CD8-positive, alpha-beta memory T cell (primary cell): ENCODE measurements at places on chromosomes 2 and 18. TPM values are rescaled to one million over a fixed set of nuclear protein-coding genes. Genes with fewer than 3 reads are reported as not detected.

The GCFC2 gene
- 30.8 TPM for total RNA-seq

The LTBP1 gene
- not detected for total RNA-seq

The CCDC142 gene
- 20.3 TPM for total RNA-seq

The SLC39A10 gene
- 23.6 TPM for total RNA-seq

The KCNG2 gene
- total RNA-seq, result not detected

The HES6 gene
- total RNA-seq, result 5.1 TPM

The SATB2 gene
- 0.09 TPM for total RNA-seq

DNA sequence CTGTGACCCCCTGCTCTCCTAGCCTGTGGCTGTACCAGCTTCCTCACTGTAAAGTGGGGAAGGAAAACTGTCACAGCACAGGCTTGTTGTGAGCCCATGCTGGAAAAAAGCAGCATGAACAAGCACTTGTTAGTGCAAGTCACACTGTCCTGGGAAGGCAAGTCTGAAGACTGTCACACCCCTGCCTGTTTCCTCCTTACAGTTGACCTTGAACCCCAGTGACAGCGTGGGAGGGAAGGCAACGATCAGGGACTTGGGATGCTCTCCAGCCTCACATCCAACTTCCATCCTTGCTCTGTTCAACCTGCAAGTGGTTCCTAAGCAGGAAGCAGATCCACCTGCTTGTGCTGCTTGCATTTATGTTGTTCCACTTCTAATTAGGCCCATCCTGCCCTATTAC, 311.3 kb upstream of the KLHL29 start:
- no peak for DNase-seq
- no peaks in the 10 kb centered on the region for H3K27me3 ChIP-seq
- no peak overlapping the region for H3K27ac ChIP-seq
- no peaks in the 10 kb centered on the region for H3K4me1 ChIP-seq
- no peaks in the 10 kb centered on the region for H3K36me3 ChIP-seq

DNA sequence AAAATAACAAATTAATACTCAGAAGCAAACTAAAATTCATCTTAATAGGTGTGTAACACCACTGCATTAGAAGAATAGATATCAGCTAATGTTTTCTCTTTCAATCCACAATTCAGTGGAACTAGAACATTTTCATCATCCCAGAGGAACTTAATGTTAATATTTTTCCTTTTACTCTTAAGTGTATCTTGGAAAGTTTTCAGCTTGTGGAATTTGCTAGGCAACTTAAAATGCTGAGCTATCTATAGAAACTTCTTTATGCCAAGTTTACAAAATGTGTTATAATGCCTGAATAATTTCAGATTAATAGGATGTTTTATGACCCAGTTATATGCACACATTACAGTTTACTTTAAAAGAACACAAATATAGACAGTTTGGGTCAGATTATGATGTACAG, 86.6 kb upstream of the FAM237A start:
- DNase-seq, result no peak
- H3K4me1 ChIP-seq, result no peaks in the 10 kb centered on the region
- no peaks in the 10 kb centered on the region for H3K27me3 ChIP-seq

DNA sequence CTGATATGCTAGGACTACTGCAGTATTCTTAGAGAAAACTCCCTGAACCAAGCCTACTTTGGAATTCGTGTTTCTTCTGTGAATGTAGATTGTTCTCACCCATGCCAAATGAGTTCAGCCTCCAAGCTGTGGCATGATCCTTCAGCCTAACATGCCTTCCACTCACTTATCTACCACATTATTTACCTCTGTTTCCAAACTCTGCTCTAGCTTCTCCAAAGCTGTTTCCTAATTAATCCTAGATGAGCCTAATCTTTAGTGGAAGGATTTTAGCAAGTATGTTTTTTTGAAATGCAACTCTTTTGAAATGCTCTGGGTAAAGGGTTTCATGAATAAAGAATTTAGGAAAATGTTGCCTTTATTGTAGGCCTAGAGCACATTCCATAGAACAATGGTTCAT, 152.9 kb upstream of the MMADHC start:
- H3K27me3 ChIP-seq, result no peaks in the 10 kb centered on the region
- no peaks in the 10 kb centered on the region for H3K36me3 ChIP-seq
- DNase-seq, result no peak
- no peak overlapping the region for H3K27ac ChIP-seq

- no peaks in the 10 kb centered on the region for H3K27me3 ChIP-seq
- H3K27ac ChIP-seq, result no peak overlapping the region
- H3K4me3 ChIP-seq, result no peak overlapping the region
- H3K36me3 ChIP-seq, result peaks cover 57% of the 10 kb centered on the region
- DNase-seq, result no peak
- no peaks in the 10 kb centered on the region for H3K4me1 ChIP-seq
Observed at GRCh38 chr18:74512321-74513053, 16.3 kb downstream of the CNDP2 start.

DNA sequence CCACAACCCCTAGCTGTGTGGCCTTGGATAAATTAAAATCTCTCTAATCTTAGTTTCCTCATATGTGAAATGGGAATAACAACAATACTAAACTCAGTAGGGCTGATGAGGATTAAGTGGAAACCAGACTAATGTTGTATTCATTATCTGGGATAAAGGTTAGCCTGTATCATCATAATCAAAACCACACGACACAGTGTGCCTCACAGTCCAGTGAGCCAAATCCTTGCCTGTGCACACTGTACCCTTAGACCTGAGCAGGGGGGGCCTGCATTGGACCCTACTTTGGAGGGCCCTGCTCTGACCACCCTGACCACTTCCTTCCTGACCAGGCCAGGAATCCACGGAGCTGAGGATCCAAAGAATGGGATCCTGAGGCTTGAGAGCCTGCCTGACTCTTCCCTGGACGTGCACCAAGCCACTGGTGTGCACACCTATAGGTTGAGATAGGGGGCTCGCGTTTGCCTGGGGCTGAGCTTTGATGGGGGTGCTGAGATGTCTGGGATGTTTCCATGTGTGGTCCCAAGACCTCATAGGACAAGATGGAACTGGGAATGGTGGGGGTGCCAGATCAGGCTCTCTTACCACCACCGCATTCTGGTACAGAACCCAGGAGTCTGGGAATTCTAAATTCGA, 69.7 kb downstream of the TGOLN2 start:
- no peaks in the 10 kb centered on the region for H3K4me1 ChIP-seq
- H3K36me3 ChIP-seq, result no peaks in the 10 kb centered on the region
- no peak for DNase-seq
- H3K4me3 ChIP-seq, result no peak overlapping the region

DNA sequence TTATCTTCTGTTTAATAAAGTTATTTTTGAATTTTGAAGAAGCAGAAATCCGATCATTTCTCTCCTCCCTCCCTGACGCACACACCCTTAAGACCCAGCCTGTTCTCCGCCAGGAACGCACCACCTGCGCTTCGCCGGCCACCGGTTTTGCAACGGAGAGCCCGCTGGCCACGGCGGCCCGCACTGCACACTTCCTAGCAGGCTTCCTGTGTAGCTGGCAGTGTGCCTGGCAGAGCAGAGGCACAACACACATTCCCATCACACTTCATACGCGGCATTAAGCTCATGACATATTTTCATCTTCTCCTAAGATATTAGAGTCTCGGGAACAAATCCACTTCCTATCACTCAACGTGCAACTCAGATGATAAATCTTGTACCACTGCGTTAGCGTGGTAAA, 148.0 kb downstream of the HDAC4 start:
- H3K4me1 ChIP-seq, result peaks cover 37% of the 10 kb centered on the region
- no peak for DNase-seq
- H3K4me3 ChIP-seq, result peak overlapping the region; percentile 25
- H3K27me3 ChIP-seq, result no peaks in the 10 kb centered on the region
- H3K27ac ChIP-seq, result no peak overlapping the region

DNA sequence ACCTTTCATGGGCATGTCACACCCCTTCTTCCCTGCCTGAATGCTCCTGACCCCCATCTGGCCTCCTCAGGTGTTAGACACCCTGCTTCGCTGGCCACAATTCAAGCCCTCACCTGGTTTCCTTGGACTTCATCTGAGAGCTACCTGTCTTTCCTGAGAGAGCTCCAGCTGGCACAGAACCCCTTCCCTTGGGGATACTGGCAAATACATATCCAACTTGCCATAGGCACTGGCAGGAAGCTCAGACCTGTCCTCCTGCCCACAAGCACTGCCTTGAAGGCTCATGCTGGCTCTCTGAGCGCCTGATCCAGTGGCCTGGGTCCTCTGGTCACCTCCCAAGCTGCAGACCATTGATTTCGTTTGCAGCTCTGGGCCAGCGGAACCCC, 74.1 kb upstream of the MAP4K3 start:
- no peaks in the 10 kb centered on the region for H3K27me3 ChIP-seq
- H3K4me3 ChIP-seq, result no peak overlapping the region
- no peaks in the 10 kb centered on the region for H3K36me3 ChIP-seq
- no peak for DNase-seq
- peak overlapping the region; percentile 76 for H3K27ac ChIP-seq

DNA sequence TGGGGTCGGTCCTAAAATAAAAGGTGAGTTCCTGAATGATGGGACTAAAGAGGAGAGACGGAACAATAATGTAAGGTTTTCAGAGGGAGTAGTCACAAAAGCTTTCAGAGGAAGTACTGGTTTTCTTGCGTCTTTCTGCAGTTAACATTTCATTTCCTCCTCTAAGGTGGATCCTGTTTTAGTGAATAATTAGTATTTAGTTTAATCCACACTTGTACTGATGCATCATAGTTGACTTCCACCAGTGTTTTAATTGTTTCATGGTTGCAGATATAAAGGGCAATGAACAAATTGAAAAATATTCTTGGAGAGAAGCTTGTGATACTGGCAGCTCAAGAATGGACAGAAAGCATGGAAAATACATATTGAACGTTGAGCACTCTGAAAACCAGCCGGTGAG, at the start of gene DYNAP:
DYNAP (plus strand) TSS at position 301 of the 400 bp plus-strand sequence; CDS start at position 339, 38 bp downstream.
- no peak for DNase-seq
- no peaks in the 10 kb centered on the region for H3K36me3 ChIP-seq
- H3K4me1 ChIP-seq, result no peaks in the 10 kb centered on the region
- no peak within 1 kb of the TSS for H3K27ac ChIP-seq
- H3K27me3 ChIP-seq, result no peaks in the 10 kb centered on the region

- H3K27ac ChIP-seq, result no peak overlapping the region
- H3K36me3 ChIP-seq, result no peaks in the 10 kb centered on the region
- no peak overlapping the region for H3K4me3 ChIP-seq
- no peak for DNase-seq
Observed at GRCh38 chr2:43368483-43369385, 142.3 kb upstream of the ZFP36L2 start.

DNA sequence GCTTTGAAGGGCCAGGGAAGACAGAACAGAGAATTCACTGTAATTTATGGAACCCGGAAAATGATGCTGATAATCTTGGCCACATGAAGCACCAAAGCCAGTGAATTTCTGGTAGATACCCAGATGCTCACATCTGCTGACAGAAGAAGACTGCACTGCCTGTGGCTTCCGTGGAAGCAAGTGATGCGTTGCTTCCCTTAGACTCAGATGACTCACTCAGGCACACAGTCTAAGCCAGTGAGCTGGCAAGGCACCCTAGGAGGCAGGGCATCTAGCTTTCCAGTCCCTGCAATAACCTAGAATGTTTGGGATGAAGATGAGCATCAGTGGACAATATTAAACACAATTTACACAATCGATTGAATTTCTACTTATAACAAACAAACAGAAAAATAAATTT, 284.7 kb downstream of the CMPK2 start:
- no peaks in the 10 kb centered on the region for H3K27me3 ChIP-seq
- DNase-seq, result no peak
- H3K27ac ChIP-seq, result no peak overlapping the region
- H3K4me3 ChIP-seq, result no peak overlapping the region

- no peak overlapping the region for H3K27ac ChIP-seq
- H3K36me3 ChIP-seq, result no peaks in the 10 kb centered on the region
- H3K27me3 ChIP-seq, result no peaks in the 10 kb centered on the region
- H3K4me1 ChIP-seq, result no peaks in the 10 kb centered on the region
- H3K4me3 ChIP-seq, result no peak overlapping the region
- no peak for DNase-seq
Observed at GRCh38 chr2:37790019-37790418, 118.6 kb upstream of the CDC42EP3 start.

DNA sequence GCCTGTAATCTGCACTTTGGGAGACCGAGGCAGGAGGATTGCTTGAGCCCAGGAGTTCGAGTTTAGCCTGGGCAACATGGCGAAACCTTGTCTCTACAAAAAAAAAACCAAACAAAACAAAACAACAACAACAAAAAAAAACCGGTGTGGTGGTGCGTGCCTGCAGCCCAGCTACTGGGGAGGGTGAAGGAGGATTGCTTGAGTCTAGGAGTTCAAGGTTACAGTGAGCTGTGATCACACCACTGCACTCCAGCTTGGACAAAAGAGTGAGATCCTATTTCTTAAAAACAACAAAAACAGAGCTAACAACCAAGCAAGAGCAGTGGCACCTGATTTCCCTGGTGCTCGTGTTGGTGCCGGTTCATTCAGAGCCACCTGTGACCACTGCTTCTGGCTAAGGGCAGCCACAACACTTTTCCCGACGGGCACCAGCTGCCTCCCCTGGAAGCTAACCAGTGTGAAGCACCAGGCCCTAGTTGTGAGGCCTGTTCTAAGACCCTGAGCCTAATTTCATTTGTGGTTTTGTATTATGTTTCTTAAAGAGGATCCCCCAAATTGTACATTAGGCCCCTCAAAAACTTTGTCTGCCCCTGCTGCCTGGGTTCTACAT, 1.3 kb downstream of the AOX1 start:
- H3K4me1 ChIP-seq, result peaks cover 6% of the 10 kb centered on the region
- H3K4me3 ChIP-seq, result no peak overlapping the region
- H3K27me3 ChIP-seq, result no peaks in the 10 kb centered on the region
- no peaks in the 10 kb centered on the region for H3K36me3 ChIP-seq
- DNase-seq, result no peak

- H3K4me3 ChIP-seq, result no peak overlapping the region
- H3K27ac ChIP-seq, result no peak overlapping the region
- no peaks in the 10 kb centered on the region for H3K27me3 ChIP-seq
- no peak for DNase-seq
- no peaks in the 10 kb centered on the region for H3K36me3 ChIP-seq
Observed at GRCh38 chr18:21669736-21670285, 34.8 kb downstream of the ABHD3 start.

- no peak for DNase-seq
- no peaks in the 10 kb centered on the region for H3K27me3 ChIP-seq
- H3K27ac ChIP-seq, result no peak overlapping the region
- no peaks in the 10 kb centered on the region for H3K4me1 ChIP-seq
Observed at GRCh38 chr2:100733391-100734187, 86.3 kb upstream of the NPAS2 start.
